ENCODE measurements at places on chromosomes 6 and 20. TPM values are rescaled to one million over a fixed set of nuclear protein-coding genes. Genes with fewer than 3 reads are reported as not detected.
A peak's percentile ranks its signal among the peaks of the same experiment; 100 is the strongest.

DNA sequence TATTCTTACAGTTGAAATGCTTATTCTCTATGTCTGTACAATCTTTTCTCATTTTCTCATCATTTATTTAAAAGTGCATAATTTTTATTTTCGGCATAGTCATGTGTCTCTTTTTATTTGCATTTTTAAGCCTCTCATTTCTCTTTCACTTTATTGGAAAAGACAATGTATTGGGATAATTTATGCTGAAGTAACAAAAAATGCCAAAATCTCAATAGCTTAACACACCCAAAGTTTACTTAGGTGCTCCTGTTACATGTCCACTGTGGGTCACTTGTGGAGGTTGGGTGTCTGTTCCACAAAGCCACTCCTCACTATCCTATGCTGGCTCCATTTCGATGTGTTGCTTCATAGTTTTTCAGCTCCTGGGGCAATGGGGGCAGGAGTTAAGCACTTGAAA is 638.7 kb downstream of the CD109 start:
- no peak overlapping the region for H3K27ac ChIP-seq
- H3K36me3 ChIP-seq, result no peaks in the 10 kb centered on the region
- H3K4me1 ChIP-seq, result no peaks in the 10 kb centered on the region
- DNase-seq, result no peak
- H3K4me3 ChIP-seq, result no peak overlapping the region

DNA sequence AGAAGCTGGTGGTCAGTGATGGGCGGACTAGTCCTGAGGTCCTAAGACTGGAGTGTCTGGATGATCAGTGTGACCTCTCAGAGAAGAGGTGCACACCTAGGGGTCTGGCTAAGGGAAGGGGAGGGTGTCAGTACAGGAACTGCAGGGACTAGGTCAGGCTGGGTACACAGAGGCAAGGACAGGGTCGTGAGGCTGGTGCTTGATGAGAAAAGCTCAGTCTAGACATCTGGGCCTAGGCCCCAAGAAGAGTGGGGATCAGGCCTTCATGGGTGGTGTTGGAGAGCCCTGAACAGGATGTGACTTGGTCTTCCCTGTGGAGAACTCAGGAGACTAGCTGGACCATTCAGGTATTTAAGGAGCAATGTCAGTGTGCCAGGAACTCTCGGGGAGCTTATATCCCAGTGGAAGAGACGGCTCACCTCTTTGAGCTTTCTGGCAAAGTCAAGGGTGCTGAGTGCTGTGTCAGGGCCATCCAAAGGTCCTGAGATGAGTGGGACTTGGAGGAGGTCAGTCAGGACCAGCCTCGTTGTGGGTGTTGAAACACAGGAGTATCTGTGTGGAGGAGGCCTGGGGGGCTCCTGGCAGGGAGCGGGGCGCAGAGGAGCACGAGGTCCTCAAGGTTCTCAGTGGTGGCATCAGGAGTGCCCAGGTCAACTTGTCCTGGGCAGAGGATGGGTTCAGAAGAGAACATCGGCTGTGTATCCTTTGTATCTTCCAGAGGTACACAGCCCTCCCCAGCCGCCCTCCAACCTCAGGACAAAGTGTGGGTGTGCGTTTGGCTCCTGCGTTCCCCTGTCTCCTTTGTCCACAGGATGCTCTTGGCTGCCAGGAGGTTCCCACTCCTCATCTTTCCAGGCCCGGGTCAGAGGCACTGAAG is 13.3 kb upstream of the MYT1 start:
- no peaks in the 10 kb centered on the region for H3K36me3 ChIP-seq
- H3K4me3 ChIP-seq, result no peak overlapping the region
- H3K4me1 ChIP-seq, result no peaks in the 10 kb centered on the region
- no peak for DNase-seq
- H3K27me3 ChIP-seq, result no peaks in the 10 kb centered on the region

GRCh38 chr20:35561268-35561667 is 19.4 kb downstream of the ERGIC3 start:
- peaks cover 8% of the 10 kb centered on the region for H3K36me3 ChIP-seq
- no peak overlapping the region for H3K4me3 ChIP-seq
- H3K4me1 ChIP-seq, result no peaks in the 10 kb centered on the region
- DNase-seq, result peak; percentile 13
- peaks cover 3% of the 10 kb centered on the region for H3K27me3 ChIP-seq
- no peak overlapping the region for H3K27ac ChIP-seq

Gene VGLL2
- total RNA-seq, result not detected

Gene KCNG1
- not detected for total RNA-seq

- no peak overlapping the region for H3K27ac ChIP-seq
- no peak overlapping the region for H3K4me3 ChIP-seq
- H3K36me3 ChIP-seq, result no peaks in the 10 kb centered on the region
- no peaks in the 10 kb centered on the region for H3K27me3 ChIP-seq
- H3K4me1 ChIP-seq, result no peaks in the 10 kb centered on the region
These were observed 68.9 kb downstream of the MAN1A1 start for GRCh38 chr6:119280668-119281067.

Gene TINAG
- total RNA-seq, result not detected

DNA sequence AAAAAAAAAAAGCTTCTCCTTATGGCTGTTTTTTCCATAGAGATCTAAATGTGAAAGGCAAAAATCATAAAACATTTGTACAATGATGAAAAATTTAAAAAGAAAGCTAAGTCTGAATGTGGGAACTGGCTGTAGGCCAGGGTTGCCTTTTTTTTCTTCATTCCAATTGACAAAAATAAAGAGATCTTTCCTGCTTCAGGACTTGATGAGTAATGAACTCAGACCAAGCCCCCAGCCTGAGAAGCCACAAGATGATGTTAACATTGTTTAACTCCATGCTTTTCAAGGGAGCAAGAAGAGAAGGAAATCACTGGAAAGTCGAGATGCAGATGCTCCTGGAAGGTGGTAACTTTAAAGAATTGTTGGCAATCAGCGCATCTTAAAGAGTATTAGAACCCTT is 41.4 kb downstream of the TRMT6 start:
- H3K36me3 ChIP-seq, result no peaks in the 10 kb centered on the region
- H3K4me1 ChIP-seq, result peaks cover 5% of the 10 kb centered on the region
- no peak for DNase-seq
- H3K27ac ChIP-seq, result no peak overlapping the region

DNA sequence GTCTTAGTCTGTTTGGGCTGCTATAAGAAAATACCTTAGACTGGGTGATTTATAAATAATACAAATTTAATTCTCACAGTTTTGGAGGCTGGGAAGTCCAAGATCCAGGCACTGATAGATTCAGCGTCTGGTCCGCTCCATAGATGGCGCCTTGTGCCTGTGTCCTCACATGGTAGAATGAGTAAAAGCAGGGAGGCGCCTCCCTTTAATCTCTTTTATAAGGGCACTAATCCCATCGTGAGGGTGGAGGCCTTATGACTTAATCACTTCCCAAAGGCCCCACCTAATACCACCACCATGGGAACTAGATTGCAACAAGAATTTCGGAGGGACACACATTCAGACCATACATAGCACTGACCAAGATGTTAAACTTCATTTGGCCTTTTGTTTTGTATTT is 91.2 kb upstream of the TMEM181 start:
- H3K27me3 ChIP-seq, result no peaks in the 10 kb centered on the region
- H3K4me3 ChIP-seq, result no peak overlapping the region
- H3K36me3 ChIP-seq, result peaks cover 16% of the 10 kb centered on the region
- no peaks in the 10 kb centered on the region for H3K4me1 ChIP-seq
- no peak overlapping the region for H3K27ac ChIP-seq

GRCh38 chr6:133399426-133399825 is 158.3 kb downstream of the EYA4 start:
- no peaks in the 10 kb centered on the region for H3K36me3 ChIP-seq
- no peak overlapping the region for H3K27ac ChIP-seq
- no peaks in the 10 kb centered on the region for H3K4me1 ChIP-seq
- no peak overlapping the region for H3K4me3 ChIP-seq

Gene PAX1
- total RNA-seq, result not detected

- no peaks in the 10 kb centered on the region for H3K36me3 ChIP-seq
- no peak overlapping the region for H3K27ac ChIP-seq
- H3K4me1 ChIP-seq, result no peaks in the 10 kb centered on the region
- peaks cover 3% of the 10 kb centered on the region for H3K27me3 ChIP-seq
These were observed 48.7 kb upstream of the RPS6KA2 start for GRCh38 chr6:166675736-166676135.

Gene ADGB
- total RNA-seq, result not detected

DNA sequence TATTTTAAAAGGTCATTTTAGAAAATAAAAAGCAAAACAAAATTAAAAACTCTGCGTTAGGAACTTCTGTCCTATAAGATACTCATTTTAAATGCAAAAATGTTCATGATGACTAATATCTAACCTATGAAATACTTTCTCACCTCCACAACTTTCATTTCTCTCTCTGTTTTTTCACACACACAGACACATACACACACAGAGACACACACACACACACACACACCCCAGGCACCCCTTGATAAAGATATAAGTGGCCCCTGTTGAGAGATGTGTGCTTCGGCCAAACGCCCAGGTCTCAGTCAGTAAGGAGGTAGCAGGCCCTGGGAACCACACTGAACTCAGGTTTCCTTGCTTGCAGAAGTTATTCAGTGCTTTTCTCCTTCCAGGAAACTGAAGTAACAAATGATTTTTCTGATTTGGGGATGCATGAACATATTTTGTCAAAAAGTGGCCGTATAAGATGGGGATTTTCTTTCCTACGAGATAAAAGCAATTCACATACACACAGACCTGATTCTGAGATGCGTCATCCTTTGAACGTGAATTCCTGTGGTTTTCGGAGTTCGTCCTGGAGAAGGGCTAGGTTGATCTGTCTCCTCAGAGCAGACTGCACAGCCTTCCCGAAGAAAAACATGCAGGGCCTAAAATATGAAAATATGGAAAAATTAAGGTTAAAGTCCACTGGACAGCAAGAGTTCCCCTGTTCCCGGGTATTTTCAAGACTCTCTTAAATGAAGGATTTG is 306.8 kb upstream of the FOXQ1 start:
- H3K4me1 ChIP-seq, result no peaks in the 10 kb centered on the region
- H3K36me3 ChIP-seq, result no peaks in the 10 kb centered on the region
- no peak overlapping the region for H3K27ac ChIP-seq
- no peak overlapping the region for H3K4me3 ChIP-seq

DNA sequence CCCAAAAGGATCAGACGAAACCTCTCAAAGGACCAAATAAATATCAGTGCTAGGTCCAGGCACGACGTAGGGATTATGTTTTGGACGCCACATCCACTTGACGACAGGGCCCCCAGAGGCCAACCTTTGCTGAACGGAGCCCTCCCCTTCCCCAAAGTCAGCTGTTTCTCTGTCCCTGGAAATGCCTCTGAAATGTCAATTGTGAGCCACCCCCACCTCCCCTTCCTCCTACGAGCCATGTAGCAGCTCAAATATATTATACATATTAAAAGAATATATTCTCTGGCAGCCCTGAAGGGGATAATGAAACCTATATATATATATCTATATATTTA is 39.6 kb upstream of the BLCAP start:
- no peak overlapping the region for H3K27ac ChIP-seq
- no peaks in the 10 kb centered on the region for H3K36me3 ChIP-seq
- no peak for DNase-seq
- H3K27me3 ChIP-seq, result peaks cover 60% of the 10 kb centered on the region
- H3K4me1 ChIP-seq, result no peaks in the 10 kb centered on the region

Gene C6orf141
- total RNA-seq, result not detected

DNA sequence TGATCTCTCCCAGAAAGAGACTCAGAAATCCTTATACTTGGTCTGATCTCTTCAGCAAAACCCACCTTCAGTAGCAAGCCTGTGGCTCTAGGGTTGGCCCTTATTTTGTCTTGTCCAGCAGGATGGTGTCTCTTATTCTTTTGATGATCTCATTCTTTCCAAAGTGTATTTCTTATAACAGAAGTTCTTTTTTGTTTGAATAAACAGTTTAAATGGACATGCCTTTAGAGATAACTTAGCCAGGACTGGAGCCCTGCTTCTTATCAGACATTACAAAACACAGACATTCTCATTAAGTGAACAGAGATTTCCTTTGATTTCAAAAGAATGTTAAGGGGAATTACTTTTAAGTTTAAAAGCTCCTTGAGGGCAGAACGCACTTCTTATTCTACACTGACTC is 31.7 kb downstream of the KCNS1 start:
- no peak overlapping the region for H3K4me3 ChIP-seq
- DNase-seq, result no peak
- no peaks in the 10 kb centered on the region for H3K27me3 ChIP-seq
- no peak overlapping the region for H3K27ac ChIP-seq

DNA sequence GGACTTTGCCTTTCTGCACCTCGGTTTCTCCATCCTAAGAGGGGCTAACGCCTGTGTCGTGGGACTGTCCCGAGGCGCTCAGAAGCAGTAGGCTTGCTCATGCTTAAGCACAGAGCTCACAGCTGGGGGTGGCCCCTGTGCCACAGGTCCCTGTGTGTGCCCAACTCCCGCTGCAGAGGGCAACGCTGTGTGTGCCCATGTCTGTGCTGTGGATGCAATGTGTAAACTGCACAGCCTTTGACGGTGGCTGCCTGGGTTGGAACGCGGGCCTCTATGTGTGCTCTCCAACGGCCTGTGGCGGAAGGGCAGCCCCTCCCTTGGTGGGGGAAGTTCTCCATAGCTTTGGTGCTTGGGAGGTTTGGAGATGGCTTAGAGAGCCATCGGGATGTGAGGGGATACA is 10.7 kb upstream of the GATA5 start:
- DNase-seq, result no peak
- no peak overlapping the region for H3K4me3 ChIP-seq
- peaks cover 14% of the 10 kb centered on the region for H3K4me1 ChIP-seq

All from T-cell (primary cell).